ENCODE measurements at places on chromosomes 1 and 21.

DNA sequence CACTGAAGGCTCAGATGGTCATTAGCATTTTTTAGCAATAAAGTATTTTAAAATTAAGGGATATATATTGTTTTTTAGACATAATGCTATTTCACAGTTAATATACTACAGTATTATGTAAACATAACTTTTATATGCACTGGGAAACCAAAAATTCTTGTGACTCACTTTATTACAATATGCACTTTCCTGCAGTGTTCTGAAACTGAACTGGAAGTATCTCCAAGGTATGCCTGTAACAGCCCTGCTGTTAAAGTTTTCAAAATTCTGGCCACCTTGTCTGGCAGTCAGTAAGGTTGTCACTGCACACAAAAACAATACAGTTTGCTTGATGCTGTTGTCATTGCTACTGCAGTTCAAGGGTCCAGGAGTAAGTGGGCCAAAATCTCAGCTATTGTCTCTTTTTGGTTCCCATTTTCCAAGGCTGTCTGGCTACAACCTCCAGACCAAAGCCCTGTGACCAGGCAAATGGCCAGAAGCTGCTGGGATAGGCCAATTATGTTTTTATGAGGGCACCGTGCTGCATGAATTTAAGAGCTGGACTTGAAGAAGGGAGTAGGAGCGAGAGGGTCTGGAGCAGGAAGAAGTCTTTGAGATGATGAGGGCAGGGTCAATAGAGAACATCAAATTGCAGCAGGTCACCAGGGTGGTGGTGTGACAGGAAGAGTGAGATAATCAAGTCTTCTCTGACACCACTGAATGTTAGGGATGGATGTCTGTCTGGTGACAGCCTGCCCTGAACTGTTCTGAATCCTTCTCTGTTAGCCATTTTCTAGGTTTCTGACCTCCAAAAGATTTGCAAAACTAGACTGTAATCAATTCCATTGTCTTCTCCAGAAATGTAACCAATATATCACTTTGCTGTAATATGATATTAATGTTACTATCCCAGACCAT is 82.3 kb upstream of the CACHD1 start:
- no peak for DNase-seq

DNA sequence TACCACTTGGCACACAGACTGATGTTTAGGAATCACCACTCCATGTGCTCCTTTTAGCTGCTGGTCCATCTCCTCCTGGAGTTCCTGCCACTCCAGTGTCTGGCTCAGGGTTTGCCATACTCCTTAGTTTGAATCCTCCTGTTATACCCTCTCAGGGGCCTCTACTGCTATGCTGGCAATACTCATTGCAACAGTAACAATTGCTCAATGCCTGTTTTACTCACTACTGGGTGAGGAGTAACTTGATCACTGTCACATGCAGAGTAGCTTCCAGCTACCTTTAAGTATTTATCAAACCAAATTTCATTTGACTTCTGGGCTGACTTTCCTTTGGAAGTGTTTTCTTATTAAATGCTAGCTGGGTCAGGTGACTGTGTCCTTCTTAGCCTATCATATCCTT is 107.2 kb upstream of the WLS start:
- DNase-seq, result no peak

- DNase-seq, result no peak
Measured at GRCh38 chr1:181317261-181317930, 165.9 kb upstream of the CACNA1E start.

DNA sequence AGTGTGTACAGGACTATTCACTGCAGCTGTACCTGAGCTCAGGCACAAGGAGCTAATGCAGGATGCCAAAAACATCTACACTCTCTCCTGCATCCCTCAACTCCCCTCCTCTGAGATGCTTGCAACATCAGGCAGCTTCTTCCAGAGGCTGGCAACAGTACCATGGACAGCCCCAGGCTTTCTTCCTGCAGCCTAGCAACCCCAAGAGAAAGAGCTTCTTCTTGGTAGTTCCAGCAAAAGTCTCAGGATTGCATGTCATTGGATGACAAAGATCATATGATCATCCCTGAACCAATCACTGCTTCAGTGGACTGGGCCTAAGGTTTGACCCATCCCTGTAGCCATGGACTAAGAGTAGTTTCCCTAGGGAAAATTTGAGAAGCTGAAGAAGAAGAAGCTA is 46.7 kb downstream of the CAMK2N1 start:
- DNase-seq, result no peak

DNA sequence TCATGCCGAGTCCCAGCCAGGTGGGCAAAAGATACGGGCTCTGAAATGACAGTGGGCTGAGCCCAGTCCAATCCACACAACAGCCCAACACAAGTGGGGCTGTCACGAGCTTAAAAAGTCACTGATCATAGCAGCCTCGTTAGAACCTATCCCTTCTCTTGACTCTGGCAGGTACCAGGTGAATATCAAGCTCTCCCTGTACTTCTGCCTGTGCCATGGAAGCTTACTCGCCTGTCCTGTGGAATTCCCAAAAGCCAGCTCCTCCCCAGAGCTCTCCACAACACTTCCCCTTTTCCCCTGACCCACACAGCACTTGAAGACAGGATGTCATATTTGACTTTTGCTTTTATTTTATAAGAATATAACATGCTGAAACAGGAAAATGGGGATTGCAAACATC is 5.9 kb downstream of the RGS16 start:
- no peak for DNase-seq

DNA sequence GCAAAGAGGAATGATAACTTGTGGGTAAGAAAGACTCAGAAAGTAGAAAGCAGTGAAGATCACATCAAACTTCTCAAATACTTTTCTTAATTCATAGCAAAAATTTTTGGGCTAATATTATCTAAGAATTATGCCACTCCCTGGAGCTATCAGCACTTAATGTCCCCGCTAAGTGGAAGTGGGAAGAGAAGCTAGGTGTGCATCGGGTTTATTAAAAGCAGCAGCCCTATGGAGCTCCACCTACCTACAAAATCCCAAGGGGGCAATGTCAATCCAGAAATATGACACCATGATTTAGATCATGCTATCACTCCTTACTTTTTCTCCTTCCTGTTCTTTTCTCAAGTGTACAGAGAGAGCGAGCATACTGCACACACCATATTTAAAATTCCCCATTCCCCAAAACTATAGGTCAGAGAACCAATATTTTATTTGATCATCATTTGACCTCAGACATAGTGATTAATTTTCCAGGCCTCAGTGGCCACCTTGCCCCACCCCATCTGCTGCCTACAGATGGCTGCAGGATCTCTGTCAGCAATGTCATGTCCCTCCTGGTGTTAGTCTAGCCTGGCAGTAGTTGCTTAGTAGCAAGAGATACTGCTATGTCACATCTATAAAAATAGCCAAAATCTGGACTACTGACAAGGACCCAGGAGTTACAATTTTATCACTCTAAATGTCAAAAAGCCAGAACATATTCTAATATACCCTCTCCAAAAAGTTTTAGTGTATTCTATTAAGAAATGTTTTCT is 66.6 kb downstream of the MAP3K21 start:
- DNase-seq, result no peak

DNA sequence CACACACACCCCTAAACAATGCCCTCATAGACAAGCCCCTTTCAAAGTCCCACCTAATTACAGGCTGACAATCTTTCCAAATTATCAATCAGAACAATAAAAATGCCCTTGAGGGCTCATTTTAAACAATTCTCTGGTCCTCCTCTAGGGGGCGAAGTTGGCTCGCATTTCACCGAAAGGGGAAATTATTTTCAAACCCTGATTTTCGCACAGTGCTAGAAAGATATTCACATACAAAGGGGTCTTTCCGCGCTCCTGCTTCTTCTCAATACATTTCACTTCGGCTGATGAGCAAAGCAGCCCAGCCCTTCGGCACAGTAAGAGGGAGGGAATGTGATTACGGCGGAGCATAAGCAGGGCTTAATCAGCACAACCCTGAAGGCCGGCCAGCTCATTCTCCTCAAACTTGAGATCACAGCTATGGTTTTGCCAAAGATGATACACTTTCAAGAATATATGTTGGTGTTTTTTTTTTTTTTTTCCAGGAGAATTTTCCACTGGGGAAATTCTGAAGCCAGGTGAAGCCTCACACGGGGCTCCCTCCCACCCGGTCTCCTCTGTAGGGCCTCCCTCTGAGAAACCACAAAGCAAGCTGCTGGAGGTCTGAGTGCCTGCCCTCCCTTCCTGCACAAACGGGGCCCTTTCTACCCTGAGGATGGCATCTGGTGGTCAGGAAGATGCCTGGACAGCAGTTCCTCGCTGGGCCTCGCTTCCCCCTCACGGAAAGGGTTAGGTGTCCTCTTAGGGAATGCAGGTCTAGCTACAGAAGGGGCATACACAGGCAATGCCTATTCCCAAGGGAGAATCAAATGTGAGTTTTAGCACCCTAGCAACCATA is 66.9 kb downstream of the GNG12 start:
- DNase-seq, result peak; percentile 66

GRCh38 chr1:168821434-168821833 is 92.4 kb upstream of the DPT start:
- DNase-seq, result no peak

DNA sequence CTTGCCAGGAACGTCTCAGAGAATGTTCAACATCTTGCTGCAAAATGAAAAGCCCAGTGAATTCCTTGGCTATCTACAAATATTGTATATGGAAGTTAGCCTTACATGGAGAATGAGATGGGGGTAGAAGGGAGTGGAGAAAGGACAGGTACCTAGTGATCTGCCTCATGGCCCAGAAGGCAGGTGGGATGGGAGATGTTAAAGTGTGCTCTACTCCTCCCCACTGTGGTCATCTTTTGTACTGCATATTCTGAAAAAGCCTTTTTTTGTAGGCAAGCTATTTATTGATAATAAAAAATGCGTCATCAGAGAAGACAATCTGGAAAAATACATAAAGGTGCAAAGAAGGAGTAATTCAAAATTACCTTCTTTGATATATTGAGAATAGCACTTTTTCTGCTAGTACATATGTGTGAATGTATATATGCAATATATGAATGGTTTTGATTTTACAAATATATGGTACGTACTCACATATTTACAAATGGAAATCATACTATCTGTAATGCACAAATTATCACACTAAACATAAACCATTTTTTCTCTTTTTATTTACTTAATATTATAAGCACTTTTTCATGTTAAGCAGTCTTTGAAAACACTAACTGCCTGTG is 19.1 kb upstream of the SLC5A9 start:
- no peak for DNase-seq

DNA sequence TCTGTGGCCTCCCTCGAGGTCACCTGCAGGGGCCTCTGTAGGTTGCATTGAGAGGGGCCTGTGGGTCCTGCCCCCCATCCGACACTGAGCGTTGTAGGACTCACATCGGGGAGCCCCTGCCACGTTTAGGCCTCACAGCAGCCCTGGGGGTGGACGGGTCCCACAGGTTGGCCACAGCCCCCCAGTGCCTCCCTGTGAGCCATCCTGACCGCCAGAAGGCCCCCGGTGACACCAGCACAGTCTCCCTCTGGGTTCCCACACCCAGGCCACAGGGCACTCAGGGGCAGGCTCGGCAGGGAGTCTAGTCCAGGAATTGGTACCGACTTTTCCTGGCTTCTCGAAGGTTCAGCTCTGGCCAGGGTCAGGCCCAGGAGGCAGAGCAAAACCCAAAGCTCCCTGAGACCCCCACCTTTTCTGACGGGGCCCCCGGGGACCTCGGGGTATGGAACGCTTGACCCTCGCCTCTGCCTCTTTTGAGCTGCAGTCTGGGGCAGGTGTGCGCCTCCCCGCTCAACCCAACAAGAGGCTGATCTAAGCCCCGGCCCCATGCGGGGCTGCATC is 13.9 kb upstream of the POFUT2 start:
- DNase-seq, result no peak

DNA sequence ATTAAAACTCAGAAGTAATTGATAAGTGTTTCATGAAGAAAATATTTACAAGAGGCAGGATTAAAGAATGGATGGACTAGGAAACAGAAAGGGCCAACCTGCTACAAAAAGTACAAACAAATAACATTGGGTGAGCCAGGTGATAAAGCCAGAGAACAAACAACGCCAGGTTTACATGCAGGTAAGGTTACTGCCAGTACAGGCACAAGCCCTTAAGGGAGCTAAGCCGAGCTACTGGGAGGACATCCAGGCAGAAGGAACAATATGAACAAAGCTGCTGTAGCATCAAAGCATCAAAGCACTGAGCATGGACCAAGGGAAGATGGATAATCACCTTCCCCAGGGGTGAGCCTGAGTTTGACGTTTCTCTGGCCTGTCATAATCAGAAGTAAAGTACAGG is 380.7 kb downstream of the SEC16B start:
- no peak for DNase-seq

GRCh38 chr1:170776777-170777176 is 112.8 kb downstream of the PRRX1 start:
- DNase-seq, result no peak

DNA sequence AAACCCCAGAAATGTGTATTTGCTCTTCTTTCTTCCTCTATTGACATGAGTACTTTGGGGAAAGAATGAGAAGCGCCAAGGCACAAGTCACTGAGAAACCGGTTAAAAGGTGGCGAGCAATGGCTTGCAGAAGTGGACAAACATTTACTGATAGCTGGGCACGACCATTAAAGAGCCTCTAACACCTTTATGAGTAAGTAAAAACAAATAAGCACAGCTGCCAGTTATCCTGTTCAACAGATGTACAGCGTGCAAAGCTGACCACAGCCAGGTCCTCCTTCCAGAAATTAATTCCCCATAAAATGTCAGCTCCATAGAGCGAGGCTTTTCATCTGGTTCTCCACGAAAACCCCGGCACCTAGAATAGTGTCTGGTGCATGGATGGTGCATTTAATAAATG is 72.7 kb downstream of the CAPZB start:
- DNase-seq, result no peak

DNA sequence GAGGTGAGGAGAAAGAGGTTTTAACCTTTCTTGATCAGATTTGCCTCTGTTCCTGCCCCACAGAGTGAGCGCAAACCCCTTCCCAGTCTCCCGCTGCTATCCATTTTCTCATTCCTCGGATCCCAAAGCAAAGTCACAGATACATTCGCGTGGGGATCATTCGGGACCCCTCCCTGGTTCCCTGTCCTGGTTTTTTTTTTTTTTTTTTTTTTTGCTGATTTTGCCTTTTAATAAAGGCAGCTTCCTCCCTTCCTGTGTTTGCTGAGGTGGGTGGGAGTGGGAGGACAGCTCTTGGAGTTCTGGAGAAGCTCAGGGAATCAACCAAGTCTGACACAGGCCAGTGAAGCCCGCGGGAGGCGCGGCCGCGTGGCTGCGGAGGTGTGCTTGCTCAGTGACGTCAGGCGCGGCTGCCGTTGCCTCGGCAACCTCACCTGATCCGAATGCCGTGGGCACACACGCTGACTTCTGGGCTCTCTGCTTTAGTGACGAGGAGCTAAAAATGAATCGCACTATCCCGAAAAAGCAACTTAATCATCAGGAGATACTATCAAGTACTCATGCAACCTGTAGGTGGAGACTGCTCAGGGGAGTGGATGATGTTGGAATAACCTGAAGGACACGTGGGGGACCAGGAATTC is 106.4 kb downstream of the TBX19 start:
- no peak for DNase-seq

- no peak for DNase-seq
Measured at GRCh38 chr1:35557118-35557610, at the start of gene KIAA0319L. KIAA0319L (minus strand) TSS chr1:35557403; CDS start chr1:35554491, 2,912 bp downstream.

DNA sequence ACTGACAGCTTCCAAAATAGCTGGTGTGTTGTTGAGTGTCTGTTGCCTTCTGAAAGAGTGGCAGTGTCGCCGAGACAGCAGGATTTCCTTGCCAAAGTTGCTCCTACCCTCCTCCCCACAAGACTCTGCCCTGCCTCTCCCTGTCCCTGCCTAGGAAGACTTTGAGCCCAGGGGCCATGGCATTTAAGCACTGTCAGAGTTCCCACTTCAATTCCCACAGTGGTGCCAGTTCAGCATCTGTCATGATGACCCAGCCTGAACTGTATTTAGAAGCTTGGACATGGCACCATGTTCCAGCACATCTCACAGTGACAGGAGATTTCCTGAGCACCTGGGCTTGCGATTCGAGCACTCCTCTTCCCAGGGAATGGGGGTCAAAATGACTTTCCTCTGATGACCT is 43.6 kb downstream of the TBX15 start:
- no peak for DNase-seq
